ENCODE measurements at places on chromosomes 13 and 19.

GRCh38 chr19:17687857-17688784 is at the start of gene UNC13A:
Gene UNC13A (minus strand): TSS chr19:17688354. CDS start chr19:17688199, 155 bp downstream.
- DNase-seq: no peak

DNA sequence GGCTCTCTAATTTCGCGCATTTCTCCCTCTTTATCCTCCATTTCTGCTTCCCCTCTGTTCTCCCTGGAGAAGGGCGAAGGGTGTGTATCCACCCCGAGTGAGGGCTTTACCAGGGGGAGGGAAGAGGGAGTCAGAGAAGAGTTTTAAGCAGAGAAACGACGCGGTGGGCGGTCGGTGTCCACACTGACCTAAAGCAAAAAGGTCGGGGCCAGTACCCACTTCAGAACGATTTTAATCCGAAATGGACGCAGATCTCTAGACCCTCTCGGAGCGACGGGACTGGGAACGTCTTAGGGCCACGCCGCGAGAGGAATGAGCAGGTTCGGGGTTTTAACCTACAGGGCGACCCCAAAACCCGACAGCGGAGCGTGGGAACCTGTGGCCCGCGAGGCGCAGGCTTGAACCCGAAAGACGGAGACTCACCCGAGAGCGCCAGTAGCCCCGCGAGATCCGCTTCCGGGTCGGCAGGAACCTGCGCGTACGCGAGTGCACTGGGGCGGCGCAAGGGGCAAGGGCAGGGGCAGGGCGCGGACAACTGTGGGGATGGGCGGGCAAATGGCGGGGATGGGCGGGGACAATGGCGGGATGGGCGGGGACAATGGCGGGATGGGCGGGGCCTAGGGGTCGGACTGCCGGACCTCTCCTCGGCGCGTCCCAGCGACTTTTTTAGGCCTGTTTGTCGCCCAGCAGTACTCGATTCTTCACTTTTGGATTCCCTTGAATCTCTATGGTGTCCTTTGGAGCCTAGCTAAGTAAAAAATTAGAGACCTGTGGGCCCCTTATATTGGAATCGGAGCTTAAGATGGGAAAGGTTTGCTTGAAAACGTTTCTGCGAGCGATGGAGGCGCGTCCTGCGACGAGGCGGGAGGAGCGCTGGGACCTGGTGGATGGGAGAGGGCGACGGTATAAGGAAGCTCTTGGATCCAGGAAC is at the start of gene ZNF677:
Gene ZNF677 (minus strand): TSS at position 463 of the 931 bp plus-strand sequence. CDS start 3,323 bp downstream, outside the sequence.
- peak; percentile 83 for DNase-seq

- DNase-seq: no peak
Measured at GRCh38 chr19:46861691-46862502, 1.1 kb downstream of the ARHGAP35 start.

- no peak for DNase-seq
Measured at GRCh38 chr13:26310003-26310402, 56.1 kb downstream of the CDK8 start.

DNA sequence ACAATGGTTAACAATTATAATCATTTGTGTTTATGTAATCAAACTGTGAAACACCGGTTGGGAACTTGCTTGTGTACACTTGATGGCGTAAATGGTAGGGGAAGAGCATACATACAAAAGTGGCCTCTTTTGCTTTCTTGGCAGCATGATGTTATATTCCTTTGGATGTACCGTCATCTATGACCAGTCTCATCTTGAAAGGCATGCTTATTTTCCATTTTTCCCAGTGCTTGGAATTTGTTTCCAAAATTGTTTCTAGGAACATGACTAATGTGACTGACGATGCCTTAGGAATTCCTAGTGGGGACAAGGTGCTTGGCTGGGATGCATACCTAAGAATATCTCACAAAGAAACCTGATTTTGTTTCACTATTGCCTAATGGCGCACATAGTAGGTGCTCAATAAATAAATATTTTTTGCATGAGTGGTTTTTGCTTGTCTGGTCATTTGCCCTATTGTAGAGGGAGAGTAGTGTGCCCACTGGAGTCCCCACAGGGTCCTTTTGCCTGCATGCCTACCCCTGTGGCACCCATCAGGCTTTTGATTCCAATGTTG is 45.5 kb downstream of the SAE1 start:
- no peak for DNase-seq

- DNase-seq: no peak
Measured at GRCh38 chr13:43041369-43041921, 18.1 kb downstream of the DNAJC15 start.

DNA sequence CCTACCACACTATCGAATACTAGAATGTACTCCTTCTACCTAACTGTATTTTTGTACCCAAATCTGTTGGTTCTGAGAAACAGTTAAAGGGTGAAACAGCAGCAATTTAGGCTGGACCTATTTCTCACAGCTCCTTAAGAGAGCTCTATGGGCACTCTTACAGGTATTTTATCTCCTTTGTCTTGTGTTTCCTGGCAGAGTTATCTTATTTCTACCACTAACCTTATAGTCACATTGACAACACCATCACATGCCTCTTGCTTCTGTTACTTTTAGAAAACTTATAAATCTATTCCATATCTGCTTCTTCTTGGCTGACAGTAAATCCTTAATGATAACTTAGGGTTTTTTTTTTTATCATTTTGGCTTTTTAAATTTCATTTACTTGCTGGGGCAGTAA is 130.7 kb downstream of the MYO16 start:
- no peak for DNase-seq

DNA sequence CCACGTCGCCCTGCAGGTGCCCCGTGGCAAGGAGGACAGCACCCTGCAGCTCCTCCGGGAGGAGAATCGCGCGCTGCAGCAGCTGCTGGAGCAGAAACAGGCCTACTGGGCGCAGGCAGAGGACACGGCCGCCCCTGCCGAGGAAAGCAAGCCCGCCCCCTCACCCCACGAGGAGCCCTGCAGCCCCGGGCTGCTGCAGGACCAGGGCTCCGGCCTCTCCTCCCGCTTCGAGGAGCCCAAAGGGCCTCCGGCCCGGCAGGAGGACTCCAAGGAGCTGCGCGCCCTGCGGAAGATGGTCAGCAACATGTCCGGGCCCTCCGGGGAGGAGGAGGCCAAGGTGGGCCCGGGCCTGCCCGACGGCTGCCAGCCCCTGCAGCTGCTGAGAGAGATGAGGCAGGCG is 11.6 kb downstream of the CBY2 start:
- no peak for DNase-seq

DNA sequence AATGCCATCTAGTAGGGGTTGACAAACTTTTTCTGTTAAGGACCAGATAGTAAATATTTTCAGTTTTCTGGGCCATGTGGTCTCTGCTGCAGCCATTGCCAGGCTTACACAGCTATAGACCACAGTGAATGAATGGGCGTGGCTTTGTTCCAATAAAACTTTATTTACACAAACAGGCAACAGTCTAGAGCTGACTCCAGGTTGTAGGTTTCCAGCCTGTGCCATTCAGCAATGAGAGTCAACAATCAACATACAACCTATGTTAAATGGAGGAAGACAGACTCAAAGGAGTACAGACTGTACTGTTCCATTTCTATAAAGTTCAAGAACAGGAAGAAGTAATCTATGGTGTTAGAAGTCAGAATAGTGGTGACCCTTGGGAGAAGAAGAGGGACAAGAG is 15.2 kb upstream of the IZUMO2 start:
- no peak for DNase-seq
